Stimulated activated CD8-positive, alpha-beta memory T cell treated with anti-CD3 and anti-CD28 coated beads, Interleukin-7, amount 100 ng/mL, for 1 hour (primary cell): ENCODE measurements at places on chromosomes 5 and 9.

DNA sequence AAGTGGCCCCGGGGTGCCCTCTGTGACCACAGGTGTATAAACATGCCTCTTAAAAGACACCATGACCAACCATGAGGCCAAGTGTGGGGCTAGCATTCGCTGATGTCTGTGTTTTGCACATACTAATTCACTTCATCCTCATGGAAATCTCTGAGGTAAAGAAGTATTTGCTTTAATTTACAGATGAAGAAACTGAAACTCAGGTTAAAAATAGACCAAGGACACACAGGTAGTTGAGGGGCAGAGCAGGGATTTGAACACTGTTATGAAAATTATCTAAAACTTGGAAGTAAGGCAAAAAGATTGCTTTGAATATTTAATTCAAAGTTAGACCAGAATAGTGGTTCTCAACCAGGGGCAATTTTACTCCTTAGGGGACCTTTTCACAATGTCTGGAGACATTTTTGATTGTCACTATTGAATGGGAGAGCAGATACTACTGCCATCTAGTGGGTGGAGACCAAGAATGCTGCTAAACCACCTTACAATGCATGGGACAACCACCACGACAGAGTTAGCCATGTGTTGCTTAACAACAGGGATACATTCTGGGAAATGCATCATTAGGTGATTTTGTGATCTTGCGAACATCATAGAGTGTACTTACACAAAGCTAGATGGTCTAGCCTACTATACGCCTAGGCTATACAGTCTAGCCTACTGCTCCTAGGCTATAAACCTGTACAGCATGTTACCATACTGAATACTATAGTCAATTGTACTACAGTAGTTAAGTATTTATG is 8.0 kb upstream of the FXN start:
- no peak for DNase-seq

DNA sequence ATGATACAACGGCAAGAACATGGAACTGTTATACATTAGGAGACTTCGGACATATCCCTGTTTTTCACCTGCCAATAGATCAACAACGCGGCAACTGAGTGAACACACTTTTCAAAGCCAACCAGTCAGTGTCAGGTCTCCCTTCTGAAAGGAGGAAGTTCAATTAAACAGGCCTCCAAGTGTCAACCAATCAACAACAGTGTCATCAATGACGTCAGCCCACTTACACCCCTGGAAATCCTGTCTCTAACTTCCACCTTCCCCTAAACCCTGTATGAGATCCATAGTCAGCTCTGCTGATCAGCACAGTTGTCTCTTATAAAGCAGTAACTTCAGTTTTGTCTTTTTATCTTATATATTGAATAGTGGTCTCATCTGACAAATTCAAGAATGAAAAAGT is 36.6 kb downstream of the DMRT3 start:
- no peak for DNase-seq

DNA sequence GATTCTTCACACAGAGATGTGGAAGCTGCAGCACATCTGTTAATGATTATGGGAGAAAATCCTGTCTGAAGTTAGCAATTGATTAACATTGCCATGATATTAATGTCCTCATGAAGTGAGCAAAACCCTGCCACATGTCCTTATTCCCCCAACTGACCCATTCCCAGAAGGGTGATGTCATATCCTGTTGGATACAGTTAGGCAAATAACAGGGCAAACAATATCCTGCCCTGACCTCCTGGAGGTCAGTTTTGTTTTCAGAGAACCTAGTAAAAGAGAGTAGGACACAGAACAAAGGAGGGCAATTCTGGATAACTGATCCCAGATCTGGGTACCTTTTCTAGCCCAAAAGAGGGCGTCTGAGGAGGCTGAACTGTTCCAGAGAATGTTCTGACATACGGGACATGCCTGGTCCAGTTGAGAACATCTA is 11.0 kb downstream of the ABLIM3 start:
- DNase-seq = no peak

- DNase-seq = no peak
These were observed 29.0 kb upstream of the BOD1 start for GRCh38 chr5:173645437-173645807.

GRCh38 chr9:88197781-88198340 is 59.6 kb upstream of the SPATA31C2 start:
- no peak for DNase-seq

GRCh38 chr9:15468145-15468544 is 42.6 kb downstream of the PSIP1 start:
- no peak for DNase-seq

DNA sequence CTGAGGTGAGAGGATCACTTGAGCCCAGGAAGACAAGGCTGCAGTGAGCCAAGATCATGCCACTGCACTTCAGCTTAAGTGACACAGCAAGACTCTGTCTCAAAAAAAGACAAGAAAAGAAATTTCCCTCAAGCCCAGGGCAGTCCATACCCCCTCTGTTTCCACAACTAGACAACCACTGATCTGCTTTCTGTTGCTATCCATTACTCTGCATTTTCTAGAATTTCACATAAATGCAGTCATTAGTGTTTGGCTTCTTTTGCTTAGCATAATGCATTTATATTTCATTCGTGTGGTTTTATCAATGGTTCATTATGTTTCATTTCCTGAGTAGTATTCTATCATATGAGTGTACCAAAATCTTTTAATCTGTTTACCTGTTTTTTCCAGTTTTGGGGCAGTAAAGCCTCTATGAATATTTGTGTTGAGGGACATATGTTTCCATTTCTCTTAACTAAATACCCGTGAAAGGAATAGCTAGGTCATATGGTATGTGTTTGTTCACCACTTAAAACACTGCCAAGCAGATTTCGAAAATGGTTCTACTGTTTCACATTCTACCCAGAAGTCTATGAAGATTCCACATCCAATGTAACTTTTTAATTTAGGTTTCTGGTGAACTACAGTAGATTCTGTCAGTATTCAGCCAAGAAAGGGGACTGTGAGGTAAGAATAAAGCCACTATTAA is 271.8 kb downstream of the ZNF608 start:
- no peak for DNase-seq

GRCh38 chr5:93193431-93194347 is 387.3 kb downstream of the NR2F1-AS1 start:
- DNase-seq = no peak

GRCh38 chr5:135985951-135986350 is 31.2 kb upstream of the LECT2 start:
- DNase-seq = no peak

GRCh38 chr9:127174386-127175318 is 52.2 kb upstream of the ANGPTL2 start:
- no peak for DNase-seq

GRCh38 chr5:123530728-123531127 is 18.8 kb downstream of the CSNK1G3 start:
- no peak for DNase-seq

- DNase-seq = no peak
These were observed 491 bp upstream of the CTSL start for GRCh38 chr9:87725356-87725899.

DNA sequence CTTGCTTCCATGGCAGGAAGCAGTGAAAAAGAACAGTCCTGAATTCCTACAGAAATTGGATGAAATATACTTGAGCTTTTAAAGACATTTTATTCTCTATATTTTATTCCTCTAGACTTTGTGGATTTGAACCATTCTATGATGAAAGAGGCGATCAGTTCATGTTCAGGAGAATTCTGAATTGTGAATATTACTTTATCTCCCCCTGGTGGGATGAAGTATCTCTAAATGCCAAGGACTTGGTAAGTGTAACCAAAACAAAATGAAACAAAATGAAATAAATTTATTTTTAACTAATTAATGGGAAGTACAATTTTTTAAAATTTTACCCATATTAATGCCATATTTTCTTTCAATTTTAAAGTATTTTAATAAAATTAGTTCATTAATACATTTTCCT is 34.1 kb downstream of the STARD4 start:
- DNase-seq = no peak

DNA sequence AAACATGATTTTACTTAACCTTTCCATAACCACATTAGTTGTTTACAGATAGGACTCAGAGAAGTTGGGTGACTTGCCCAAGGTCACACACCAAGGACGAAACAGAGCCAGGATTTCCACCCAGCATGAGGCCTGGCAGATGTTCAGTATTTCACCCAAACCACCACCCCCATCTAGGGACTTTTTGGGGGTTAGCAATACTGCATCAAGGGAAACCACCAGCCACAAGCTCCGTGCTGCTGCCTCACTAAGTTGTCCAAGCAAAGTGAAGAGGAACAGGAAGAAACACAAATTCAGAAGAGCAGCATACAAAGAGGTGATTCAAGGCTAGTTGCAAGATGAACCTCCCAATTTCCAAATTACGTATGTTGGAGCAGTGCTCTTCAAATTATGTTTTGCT is 219.6 kb upstream of the RORB start:
- DNase-seq = no peak
